Vagina (tissue), 2 donors: ENCODE measurements at places on chromosomes 5 and 9. TPM values are rescaled to one million over a fixed set of nuclear protein-coding genes. Genes with fewer than 3 reads are reported as not detected.

DNA sequence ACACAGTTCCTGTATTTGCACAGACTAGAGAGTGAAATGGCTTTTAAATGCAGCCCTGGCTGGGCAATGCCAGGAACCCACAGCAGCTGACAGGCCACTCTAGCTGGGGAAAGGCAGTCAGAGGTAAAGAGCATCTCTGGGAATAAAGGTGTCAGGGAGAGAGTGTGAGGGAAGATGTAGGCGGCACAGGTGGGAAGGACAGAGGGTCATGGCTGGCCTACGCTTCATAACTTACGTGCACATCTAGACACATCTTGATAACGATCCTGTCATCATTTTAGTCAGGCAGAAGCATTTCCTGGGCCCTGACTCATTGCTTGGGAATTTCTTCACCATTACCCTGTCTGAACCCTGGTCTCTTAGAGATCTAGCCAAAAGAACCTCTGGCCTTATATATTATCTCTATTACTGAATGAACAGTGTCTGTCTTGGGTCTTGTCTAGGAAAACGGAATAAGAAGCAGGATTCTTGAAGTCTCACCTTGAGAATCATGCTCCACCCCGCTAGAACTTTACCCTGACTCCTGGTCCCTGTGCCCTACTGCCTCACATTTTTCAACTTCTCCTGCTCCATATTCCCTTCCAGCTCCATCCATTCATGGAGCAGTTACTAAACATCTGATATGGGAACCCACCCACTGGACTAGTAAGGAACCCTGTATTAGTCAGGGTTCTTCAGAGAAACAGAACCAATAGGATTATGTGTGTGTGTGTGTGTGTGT, 106.4 kb upstream of the ELL2 start:
- no peak for DNase-seq

GRCh38 chr5:142962174-142962533, 192.0 kb downstream of the ARHGAP26 start:
- no peak for DNase-seq

DNA sequence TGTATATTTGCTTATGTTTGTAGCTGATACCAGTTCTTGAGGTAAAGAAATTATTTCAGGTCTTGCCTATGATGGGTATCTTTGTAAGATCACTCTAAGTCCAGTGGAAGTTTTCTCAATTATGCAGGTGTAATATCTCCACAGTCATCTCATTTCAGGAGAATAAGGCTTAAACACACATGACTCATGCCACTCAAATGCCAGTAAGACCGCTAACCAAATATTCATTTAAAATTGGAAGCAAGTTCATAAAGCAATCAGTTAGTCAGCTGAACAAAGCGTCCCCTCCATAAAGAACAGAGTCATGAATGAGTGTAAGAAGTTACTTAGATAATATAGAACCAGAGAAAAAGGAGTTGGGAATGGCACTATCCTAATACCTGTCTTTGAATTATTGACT, 248.7 kb downstream of the LURAP1L start:
- no peak for DNase-seq

- DNase-seq: no peak
Measured at GRCh38 chr5:127885176-127885575, 182.0 kb downstream of the CCDC192 start.

DNA sequence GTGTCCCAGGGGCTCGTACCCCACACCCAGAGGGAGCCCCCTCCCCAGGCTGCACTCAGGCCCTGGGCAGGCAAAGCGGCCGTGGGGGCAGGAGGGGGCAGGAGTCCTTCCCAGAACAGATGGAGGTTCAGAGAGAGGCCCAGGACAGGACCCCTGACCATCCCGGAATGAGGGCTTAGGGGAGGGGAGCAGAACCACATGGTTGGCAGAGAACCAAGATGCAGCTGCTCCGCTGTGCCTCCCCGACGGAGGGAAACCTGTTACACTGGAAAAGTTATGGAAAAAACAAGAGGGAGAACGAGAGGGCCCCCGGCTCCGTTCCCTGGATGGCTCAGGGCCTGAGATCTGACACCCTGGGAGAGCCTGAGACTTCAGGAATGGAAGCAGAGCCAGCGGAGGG, 22.7 kb downstream of the SLC12A7 start:
- DNase-seq: no peak

DNA sequence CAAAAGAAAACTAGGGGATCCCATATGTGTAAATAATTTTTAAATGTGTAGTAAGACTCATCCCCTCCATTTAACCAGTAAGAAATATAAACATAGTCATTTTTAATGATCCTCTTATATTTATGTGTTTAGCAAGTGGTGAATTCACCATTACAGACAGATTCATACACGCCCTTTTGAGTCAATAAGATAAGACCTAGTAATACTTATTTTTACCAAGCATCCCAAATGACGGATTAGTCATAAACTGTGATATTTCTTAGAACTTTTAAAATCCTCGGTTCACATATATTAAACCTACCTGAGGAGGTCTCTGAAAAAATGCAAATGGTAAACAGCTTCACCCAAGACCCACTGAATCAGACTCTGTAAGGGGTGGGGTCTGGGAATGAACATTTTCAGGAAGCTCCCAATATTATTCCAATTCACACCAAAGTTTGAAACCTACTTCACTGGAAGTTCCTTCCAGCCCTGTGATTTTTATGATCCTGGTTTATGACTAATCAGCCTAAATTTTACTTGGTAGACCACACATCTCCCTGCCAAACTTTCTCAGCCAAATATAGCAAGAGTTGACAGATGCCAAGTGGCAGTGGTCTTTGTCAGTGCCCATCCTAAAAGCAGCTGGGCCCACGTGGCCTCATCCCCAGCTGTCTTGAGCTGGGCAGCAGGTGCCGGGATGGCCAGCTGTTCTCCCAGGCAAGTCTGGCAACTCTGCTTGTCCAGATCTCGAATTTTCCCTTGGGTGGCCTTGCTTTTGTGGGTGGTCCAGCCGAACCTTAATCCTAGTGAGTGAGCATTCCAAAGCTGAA, 559.0 kb upstream of the RGMB start:
- DNase-seq: no peak

DNA sequence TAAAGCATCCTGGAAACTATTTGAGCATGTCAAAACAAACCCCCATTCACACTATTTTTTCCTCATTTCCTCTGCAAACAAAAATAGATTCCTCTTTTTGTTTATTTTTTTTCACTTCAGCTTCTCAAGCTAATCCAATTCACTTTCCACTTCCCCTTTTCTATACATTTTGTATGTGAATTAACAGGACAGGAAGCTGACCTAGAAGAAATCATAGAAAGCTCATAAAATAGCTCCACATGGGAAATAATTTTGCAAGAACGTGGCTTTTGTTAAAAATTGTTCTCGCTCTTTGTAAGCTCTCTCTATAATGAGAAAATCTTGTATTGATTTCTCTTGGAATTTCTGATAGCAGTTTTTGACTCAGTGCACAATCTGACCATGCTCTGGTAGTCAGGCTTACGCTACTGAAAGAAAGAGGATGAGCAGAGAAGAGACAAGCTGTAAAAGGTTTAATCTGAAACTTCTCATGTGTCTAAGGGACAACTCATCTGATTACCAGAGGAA, 215.8 kb downstream of the ADAMTS12 start:
- DNase-seq: no peak

GRCh38 chr5:97297063-97297703, 114.1 kb upstream of the RIOK2 start:
- DNase-seq: no peak

- no peak for DNase-seq
Measured at GRCh38 chr9:92737216-92737606, 27.4 kb downstream of the BICD2 start.

Gene GABRA1
- not detected for total RNA-seq

Gene FCN2
- not detected for total RNA-seq

Gene LHX3
- not detected for total RNA-seq

Gene NR2F1-AS1
- total RNA-seq: 22.3 TPM
